ENCODE measurements at places on chromosomes 16 and 17.
A peak's percentile ranks its signal among the peaks of the same experiment; 100 is the strongest.

DNA sequence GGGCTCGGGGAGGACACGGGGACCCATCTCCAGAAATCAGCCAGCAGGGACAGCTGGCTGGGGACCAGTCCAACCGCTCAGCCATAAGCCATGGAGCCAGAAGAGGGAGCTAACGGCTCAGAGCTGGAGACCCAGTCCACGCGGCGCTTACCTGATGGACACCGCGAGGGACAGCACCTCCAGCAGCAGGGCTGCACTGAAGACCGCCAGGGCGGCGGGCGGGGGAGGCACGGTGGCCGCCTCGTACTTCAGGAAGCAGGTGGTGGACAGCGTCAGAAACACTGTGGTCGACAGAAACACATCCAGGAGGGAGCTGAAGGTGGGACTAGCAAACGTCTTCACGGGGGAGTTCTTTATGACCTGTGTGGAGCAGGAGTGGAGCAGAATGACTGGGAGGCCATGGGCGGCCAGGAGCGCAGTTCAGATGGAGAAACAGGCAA lies 102.6 kb upstream of the CREBBP start:
- no peak for DNase-seq

DNA sequence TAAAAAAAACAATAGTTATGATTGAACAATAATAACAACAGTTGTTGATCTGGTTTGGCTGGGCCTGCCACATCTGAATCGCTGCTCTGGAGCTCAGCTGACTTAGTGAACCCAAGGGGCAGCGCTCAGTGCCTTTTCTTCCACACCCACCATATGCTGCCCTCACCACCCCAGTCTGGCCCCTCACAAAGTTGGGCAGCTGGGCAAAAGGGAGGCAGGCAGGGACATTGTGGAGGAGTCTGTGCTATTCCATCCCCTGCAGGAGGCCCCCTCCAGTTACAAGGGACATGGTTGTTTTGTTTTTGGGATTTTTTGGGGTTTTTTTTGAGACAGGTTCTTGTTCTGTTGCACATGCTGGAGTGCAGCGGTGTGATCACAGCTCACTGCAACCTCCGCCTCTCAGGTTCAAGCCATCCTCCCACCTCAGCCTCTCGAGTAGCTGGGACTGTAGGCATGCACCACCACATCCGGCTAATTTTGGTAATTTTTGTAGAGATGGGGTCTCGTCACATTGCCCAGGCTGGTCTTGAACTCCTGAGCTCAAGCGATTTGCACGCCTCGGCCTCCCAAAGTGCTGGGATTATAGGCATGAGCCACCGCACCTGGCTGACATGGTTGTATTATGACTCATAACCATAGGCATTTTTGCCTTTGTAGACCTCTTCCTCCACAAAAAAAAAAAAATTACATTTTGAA lies 8.6 kb upstream of the PECAM1 start:
- DNase-seq, result no peak

DNA sequence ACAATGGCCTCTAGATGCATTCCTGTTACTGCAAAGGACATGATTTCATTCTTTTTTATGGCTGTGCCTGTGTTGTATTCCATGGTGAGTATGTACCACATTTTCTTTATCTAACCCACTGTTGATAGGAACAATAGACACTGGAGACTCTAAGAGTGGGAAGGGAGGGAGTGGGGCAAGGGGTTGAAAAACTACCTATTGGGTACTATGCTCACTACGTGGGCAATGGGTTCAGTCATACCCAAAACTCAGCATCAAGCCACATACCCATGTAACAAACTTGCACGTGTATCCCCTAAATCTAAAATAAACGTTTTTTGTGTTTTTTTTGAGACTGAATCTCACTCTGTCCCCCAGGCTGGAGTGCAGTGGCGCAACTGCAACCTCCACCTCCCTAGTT lies 47.1 kb upstream of the SCNN1B start:
- DNase-seq, result no peak

DNA sequence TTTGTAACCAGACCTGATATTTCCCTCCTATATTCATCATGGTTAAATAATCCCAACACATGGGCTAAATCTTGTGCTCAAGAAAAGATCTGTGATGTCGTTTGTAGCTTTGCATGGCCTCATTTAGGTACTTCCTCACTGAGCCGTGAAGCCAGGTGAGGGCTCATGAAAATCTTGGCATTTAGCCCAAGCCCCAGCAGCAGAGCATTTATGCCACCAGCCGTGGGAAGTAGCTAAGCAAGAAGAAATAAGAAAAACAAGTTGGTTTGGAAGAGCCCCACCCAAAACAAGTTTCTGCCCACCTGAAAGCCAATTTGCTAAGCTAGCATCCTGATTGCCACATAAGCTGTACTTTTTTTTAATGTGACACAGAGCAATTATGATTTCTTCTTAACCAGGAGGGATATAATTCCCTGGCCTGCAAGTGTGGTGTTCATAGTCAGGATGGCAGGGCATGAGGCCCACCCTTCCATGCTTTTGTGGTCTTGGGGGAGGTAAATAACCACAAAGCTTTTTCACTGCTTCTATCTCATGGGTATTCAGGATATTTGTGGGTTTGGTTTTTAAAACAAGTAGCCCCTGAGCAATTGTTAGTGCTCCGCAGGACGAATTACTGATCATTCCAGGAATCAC lies 10.5 kb downstream of the TMIGD1 start:
- peak; percentile 14 for DNase-seq

DNA sequence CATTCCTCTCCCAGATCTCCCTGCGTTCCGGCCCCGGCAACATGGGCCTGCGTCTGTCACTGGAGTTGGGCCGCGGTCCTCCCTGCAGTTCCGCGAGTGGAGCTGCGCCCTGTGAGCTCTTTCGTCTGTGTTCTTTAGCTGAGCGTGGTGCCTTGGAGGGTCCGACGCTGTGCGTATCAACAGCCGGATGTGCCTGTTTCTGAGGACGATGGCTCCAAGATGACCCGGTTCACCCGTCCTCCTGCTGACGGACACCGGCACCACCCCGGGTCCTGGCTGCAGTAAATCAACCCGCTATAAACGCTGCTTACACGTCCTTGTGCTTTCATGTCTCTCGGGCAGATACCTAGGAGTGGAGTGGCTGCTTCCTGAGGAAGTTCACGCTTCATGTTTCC lies 44.8 kb upstream of the GNG13 start:
- DNase-seq, result no peak

- DNase-seq, result no peak
These were observed 1.6 kb downstream of the NDUFB10 start for GRCh38 chr16:1960665-1961630.

GRCh38 chr16:26665166-26665939 lies 401.4 kb upstream of the C16orf82 start:
- no peak for DNase-seq

DNA sequence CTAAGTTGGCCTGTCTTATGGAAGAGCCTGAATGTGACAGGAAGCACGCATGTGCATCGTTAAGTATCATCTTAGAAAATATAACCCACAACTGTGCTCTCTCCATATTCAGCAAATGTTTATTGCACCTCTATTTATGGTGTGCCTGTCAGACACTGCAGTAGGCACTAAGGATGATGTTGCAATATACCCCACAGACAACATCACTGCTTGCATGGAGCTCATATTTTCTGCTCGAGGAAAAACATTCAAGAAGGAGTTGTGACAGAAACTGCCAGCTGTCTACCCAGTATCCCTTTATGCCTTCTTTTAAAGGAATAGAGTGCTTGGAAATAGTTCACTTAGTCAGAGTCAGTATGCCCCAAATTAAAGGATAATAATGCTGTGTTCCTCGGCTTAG lies 132.3 kb upstream of the RBFOX1 start:
- no peak for DNase-seq

DNA sequence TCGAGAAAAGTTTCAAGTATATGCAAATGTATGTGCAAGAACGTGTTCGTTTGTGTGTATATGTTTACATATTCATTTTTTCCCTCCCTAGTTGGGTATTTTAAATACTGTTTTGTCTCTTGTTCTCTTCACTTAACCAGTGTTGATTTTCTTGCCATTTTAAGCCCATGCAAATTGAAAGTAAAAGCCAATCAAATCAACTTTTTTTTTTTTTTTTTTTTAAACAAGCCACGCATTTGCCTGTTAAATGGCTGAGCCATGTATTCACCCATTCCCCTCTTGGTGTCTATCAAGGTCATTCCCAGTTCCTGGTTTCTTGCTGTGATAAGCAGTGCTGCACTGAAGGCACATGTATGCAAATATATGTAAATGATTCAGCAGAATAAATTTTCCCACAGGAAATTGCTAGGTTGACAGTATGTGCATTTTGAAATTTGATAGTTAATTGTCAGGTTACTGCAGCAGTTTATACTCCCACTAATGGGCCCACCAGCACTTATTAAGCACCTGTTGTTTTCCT lies 12.2 kb downstream of the ABCC1 start:
- DNase-seq, result no peak

GRCh38 chr17:14762736-14763479 lies 462.0 kb downstream of the HS3ST3B1 start:
- DNase-seq, result no peak

- no peak for DNase-seq
These were observed 15.8 kb upstream of the AATK start for GRCh38 chr17:81181811-81182185.

GRCh38 chr17:77845541-77846225 lies 112.8 kb upstream of the TNRC6C start:
- DNase-seq, result no peak

DNA sequence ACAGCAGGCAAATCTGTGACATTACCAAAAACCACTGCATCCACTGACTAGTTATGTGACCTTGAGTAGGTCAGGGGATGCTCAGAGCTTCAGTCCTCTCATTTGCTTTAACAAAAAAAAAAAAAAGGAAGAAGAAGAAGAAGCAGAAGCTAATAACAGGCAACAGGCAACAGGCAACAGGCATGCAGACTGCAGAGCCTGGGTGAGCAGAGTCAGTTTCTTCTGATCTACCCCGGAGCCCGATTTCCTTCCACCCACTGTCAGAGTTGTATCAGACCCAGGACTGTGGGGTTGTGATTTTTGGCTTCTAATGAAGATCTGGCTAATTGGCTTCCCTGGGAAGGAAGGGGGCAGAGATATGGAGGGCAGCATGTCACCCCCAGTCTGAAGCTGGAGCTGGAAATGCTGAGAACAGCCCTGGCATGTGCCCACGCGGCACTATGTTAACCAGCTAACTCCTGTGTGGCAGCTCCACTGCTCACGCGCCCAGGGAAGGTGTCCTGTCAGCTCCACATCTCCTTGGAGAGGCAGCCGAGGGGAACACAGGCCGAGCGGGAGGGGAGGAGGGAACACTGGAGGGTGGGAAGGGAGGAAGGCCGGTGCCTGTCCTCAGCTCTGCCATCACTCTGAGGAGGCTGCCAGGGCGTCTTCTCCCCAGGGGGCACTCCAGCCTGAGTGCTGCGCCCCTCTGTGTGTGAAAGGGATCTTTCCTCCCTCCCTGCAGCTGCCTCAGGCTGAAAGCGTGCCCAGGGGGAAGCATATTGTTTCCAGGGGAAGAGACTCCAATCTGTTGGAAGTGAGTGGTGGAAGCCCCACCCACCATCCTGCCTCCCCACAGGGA lies 17.6 kb downstream of the SRCIN1 start:
- no peak for DNase-seq

GRCh38 chr16:78286065-78286464 lies 186.6 kb downstream of the WWOX start:
- DNase-seq, result no peak

DNA sequence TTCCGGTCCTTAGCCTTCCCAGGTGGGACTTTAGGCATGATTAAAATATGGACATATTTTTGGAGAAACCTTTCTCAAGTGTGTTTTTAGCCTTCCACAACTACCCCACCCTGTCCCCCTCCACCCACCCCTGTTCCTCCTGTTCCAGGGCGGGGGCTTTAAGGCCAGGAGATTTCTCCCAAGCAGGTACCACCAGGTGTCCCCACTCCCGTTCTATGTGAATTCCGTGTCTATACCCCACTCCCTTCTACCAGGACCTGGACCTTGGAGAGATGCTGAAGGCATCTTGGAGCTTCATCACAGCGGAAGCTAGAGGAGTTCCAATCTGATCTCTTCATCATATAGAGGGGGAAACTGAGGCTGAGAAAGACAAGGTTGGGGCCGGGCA lies 9.7 kb downstream of the CA4 start:
- no peak for DNase-seq

- DNase-seq, result no peak
These were observed 47.1 kb upstream of the PIK3R6 start for GRCh38 chr17:8914554-8914953.

- no peak for DNase-seq
These were observed 29.8 kb downstream of the LRRC36 start for GRCh38 chr16:67356396-67356795.

DNA sequence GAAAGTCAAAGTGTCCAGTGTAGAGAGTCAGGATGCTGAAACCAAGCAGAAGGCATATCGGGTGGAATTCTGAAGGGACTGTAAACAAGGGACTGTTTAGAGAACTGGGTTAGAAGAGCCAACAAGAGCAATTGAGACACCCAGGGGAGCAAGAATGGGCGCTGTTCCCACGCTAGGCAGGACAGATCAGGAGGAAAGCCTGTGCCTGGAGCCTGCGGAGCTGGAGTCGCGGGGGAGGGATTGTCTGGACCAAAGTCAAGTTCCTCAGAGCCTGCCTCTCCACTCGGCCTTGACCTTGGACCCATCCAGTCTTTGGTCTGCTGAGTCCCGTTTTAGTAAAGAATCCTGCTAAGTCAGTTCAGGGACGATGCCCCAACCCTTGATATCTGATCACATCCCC lies 14.7 kb upstream of the KLHL36 start:
- no peak for DNase-seq

GRCh38 chr16:4894276-4895150 lies 42.4 kb downstream of the PPL start:
- no peak for DNase-seq

DNA sequence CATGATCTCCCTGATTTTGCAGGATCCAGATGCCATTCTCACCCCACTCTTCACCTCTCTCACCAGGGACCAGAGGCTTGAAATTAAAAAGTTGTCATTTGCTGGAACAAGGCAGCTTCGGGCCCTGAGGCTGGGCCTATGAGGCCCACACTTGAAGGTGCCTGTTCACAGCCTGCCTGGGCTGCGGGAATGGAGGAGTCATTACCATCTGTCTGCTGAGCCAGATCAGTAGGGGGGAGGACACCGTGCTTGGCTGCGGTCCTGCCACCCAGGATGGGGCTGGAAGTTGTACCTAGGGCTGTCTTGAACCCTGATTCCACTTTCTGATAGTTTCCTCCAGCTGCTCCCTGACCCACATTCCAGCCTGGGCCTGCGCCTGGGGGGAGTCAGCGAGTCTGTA lies 208.3 kb upstream of the N4BP1 start:
- DNase-seq, result no peak

GRCh38 chr16:81158964-81159363 lies 62.8 kb upstream of the GCSH start:
- no peak for DNase-seq

- DNase-seq, result no peak
These were observed 2.2 kb upstream of the ATP6V0A1 start for GRCh38 chr17:42456223-42457106.
